ENCODE measurements at places on chromosomes 13 and 19.

GRCh38 chr13:89214185-89214584, 1543.0 kb downstream of the SLITRK5 start:
- no peak for DNase-seq

GRCh38 chr19:52554216-52554971, 15.7 kb upstream of the ZNF701 start:
- no peak for DNase-seq

DNA sequence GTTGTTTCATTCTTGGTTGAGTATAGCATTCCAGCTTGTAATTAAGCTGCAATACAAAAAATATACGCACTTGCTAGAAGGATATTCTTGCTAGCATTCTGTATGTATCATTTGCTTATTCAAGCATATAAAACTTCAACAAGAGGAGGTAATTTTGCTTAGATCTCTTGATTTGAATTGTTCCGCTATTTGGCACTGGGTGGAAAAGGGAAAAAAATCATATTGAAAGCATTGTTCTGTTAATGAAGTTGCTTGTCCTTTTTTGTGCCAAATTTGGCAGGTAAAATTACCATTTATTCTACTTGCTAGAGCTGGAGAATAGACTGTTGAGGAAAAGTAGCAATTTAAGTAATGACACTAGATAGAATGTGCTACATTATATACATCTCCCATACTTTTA, 190.2 kb downstream of the GGACT start:
- DNase-seq, result no peak

DNA sequence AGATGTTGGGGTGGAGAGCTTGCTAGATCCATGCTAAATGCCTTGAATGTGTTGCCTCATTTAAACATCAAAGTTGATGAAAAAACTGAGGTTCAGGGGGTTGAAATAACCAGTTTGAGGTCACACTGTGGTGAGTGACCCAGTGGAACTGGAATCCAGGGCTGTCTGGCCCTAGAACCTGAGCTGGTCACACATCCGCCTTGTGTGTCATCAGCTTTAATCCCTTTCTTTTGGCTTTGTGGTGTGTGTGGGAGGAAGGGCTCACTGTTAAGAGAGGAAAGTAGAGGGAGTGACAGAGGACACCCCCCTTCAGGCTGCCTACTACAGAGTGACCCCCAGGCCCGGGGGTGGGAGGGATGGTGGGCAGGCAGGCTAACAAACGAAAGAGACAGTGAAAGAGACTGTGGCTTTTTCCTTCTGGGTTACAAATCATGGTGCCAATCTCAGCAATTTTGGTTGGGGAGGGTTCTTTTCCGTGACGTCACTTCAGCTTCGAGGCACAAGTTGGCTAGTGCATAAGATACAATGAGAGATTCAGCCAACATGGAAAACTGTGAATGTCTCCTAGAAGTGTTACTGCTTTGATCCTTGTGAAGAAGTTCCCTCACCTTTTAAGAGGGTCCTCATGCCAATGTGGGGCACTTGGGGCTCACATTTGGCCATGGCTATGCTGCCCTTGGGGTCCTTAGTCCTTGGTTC, 164.9 kb downstream of the DLEU7 start:
- DNase-seq, result no peak

DNA sequence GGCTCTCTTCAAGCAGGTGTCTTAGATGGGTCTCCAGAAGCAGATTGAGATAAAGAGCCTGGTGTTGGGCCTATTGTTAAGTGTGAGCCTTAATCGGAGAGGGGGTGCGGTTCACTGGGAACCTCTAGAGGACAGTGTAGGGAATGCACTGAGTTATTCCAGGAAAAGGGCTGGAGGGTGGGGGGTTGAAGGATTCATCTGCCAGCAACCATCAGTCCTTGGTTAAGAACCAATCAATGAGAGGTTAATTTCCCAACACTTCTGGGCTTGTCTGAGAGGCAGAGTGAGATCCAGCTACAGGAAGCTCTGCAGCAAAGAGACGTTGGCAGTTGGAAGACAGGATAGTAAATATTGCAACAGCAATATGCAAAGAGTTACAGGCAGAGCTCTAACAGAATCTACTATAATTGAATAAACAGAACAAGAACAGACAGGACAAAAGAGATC, 28.7 kb downstream of the CYP4F2 start:
- DNase-seq, result no peak

DNA sequence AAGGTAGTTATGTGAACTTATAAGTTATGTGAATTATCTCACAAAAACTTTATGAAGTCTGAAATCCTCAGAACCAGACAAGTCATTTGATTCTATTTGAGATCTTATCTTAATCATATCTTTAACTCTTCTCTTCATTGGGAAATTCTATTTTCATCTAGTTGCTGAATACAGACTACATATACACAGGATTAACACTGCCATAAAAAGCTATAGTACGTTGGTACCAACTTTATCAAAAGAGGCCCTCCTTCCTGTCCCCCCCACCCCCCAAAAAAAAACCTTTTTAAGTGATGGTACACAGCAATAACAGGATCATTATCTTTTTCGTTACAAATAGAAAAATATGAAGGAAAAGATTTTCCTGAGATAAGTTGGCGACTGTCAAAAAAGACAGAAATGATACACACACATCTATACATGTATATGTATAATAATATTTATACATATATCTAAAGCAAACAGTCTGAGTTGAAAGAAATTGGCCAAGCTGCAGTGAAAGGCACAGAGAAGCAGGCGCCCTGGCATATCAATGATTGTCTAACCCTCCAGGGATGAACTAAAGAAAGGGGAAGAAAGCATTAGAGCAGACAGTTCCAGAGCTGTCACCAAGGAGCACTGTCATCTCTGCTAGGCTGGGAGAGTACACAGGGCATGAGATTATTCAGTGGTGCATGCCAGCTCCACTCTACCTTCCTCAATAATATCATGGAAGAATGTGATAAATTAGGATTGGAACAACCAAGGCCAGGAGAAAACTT, 116.7 kb downstream of the KLF12 start:
- DNase-seq, result no peak

DNA sequence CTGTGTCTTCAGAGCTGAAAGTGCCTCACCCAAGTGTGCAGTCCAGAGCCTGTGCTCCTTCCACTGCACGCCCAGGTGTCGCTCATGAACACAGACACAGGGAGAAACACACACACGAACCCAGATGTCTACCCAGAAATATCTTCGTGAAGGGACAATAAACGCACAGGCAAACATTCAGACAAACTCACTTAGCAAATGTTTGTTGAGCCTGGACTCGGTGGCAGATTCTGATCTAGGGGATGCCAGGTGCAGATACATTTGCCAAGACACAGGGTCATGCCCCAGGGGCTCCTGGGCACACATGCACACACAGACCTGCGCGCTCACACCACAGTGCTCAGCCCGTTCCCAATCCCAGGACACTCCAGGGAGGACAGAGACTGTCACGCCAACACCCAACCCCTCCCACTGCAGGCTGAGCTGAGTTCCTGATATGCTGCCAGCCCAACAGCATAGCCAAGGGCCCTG, 31.9 kb downstream of the SCGB2B2 start:
- no peak for DNase-seq

DNA sequence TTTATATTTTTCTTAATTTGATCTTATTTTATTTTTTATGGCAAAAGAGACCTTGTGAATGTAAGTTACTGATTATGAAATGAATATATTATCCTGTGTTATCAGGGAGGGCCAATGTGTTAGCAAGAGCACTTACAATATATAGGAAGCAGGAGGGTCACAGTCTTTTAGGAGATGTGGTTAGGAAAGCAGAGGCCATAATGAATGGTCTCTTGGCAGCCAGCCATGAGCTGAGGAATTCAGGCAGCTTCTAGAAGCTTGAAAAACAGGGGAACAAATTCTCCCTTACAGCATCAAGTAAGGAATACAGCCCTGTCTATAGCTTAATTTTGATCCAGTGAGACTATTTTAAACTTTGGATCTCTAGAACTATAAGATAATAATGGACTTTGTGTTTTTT, 2374.6 kb downstream of the PCDH9 start:
- DNase-seq, result no peak

DNA sequence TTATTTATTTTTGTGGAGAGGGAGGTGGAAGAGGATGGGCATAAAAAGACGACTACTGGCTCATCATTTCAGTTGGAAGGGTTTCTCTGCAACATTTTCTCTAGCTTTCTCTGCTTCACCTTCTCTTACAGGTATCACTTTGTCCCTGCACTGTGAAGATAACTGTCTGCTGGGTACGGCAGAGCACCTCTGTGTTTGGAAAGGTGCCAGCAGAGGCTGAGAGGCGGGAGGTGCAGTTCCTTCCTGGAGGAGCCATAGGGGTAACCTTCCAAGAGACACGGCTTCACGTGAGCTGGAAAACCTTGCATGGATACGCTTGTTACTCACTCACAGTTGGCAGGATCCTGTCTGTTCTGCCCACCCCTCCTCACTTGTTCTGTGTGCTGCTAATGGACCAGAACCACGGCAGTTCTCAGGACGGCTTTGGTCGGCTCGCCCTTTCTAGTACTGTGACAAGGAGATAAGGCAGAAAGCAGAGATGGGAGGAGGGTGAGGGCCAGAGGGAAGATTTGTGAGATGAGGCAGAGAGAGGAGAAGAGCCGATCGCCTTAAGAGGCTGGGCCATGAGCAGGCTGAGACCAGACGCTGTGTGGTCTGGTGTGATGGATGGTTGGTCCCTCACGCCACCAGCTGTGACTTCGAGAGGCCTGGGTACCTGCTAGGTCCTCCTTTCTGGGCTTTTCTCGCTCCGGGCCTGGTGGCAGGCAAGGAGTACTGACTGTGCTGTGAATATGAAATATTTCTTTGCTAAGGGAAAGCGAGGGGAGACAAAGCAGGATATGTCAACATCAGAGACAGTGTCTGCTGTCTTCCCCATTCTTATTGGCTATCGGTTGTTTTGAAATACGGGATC, 66.8 kb downstream of the MRPL57 start:
- no peak for DNase-seq

DNA sequence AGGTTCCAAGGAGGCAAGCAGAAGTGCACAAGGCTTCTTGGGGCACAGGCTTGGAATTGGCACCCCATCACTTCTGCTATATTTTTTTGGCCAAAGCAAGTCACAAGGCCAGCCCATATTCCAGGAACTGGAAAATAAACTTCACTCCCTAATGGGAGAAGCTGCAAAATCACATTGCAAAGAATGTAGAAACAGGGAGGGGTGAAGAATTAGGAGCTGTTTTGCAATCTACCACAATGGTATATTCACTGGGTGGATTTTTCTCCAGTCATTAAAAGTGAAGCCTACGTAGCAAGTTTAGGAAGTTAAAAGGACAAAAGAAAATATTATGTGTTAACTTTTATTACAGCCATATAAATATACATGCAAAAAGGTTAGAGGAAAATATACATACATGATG, 464.8 kb downstream of the COG6 start:
- DNase-seq, result no peak

GRCh38 chr19:16589917-16590316, 17.7 kb upstream of the SLC35E1 start:
- DNase-seq, result no peak

GRCh38 chr19:58538257-58539168, 5.4 kb upstream of the TRIM28 start:
- DNase-seq, result peak; percentile 99
